ENCODE measurements at places on chromosomes 1 and 21. TPM values are rescaled to one million over a fixed set of nuclear protein-coding genes. Genes with fewer than 3 reads are reported as not detected.

The ANKRD65 gene
- 10.6 TPM for polyA plus RNA-seq

The CYB5RL gene
- polyA plus RNA-seq: 3.0 TPM

The ANGPTL3 gene
- not detected for polyA plus RNA-seq

The RPS6KA1 gene
- polyA plus RNA-seq: 13.9 TPM

The TNN gene
- polyA plus RNA-seq: 0.67 TPM

The ITLN2 gene
- polyA plus RNA-seq: 0.37 TPM

The TCHH gene
- 0.90 TPM for polyA plus RNA-seq

The CSF3R gene
- polyA plus RNA-seq: 36.2 TPM

The PLA2G2F gene
- not detected for polyA plus RNA-seq

The RGS7 gene
- 0.28 TPM for polyA plus RNA-seq

The GPR25 gene
- polyA plus RNA-seq: 0.14 TPM

The TRIM67 gene
- 0.11 TPM for polyA plus RNA-seq

The BCAN gene
- polyA plus RNA-seq: 0.07 TPM

The C1QTNF12 gene
- polyA plus RNA-seq: 0.53 TPM

The EXOC8 gene
- polyA plus RNA-seq: 3.7 TPM

The FCRL3 gene
- 0.09 TPM for polyA plus RNA-seq

The VHLL gene
- polyA plus RNA-seq: not detected

The SOX13 gene
- 18.6 TPM for polyA plus RNA-seq

The B3GALNT2 gene
- 3.1 TPM for polyA plus RNA-seq

The BSND gene
- polyA plus RNA-seq: not detected

The TTC24 gene
- 0.17 TPM for polyA plus RNA-seq

The LIN28A gene
- polyA plus RNA-seq: not detected

The CDKN2C gene
- 70.4 TPM for polyA plus RNA-seq

The KCNK2 gene
- 0.28 TPM for polyA plus RNA-seq

The PTGER3 gene
- polyA plus RNA-seq: 136 TPM

The SLAMF8 gene
- 1.0 TPM for polyA plus RNA-seq

Data from adipose tissue (tissue), 3 donors.